ENCODE measurements at places on chromosomes 2 and 18. TPM values are rescaled to one million over a fixed set of nuclear protein-coding genes. Genes with fewer than 3 reads are reported as not detected.

BIRC6 gene
- total RNA-seq = 70.8 TPM

MEMO1 gene
- total RNA-seq = 102 TPM

REG1A gene
- not detected for total RNA-seq

TCF23 gene
- not detected for total RNA-seq

RETSAT gene
- 39.6 TPM for total RNA-seq

EVA1A gene
- 97.2 TPM for total RNA-seq

GKN1 gene
- total RNA-seq = not detected

TSGA10 gene
- 1.8 TPM for total RNA-seq

C1QL2 gene
- not detected for total RNA-seq

SGPP2 gene
- total RNA-seq = not detected

UPP2 gene
- not detected for total RNA-seq

RIT2 gene
- total RNA-seq = not detected

OSGEPL1 gene
- 7.6 TPM for total RNA-seq

IL37 gene
- total RNA-seq = not detected

CHRNG gene
- total RNA-seq = not detected

ZNF516 gene
- 9.6 TPM for total RNA-seq

RAD51AP2 gene
- total RNA-seq = not detected

DNAJC5G gene
- not detected for total RNA-seq

SERPINB3 gene
- total RNA-seq = not detected

RAPH1 gene
- 4.4 TPM for total RNA-seq

ANKRD30B gene
- not detected for total RNA-seq

CD302 gene
- not detected for total RNA-seq

LTBP1 gene
- 12.5 TPM for total RNA-seq

TMEM37 gene
- 3.1 TPM for total RNA-seq

MC2R gene
- total RNA-seq = not detected

NHEJ1 gene
- 31.7 TPM for total RNA-seq

REG1B gene
- total RNA-seq = not detected

ACTG2 gene
- not detected for total RNA-seq

SFTPB gene
- not detected for total RNA-seq

POTEI gene
- total RNA-seq = not detected

CHST9 gene
- not detected for total RNA-seq

CDH20 gene
- total RNA-seq = not detected

SGO2 gene
- total RNA-seq = 2.6 TPM

LIMS4 gene
- not detected for total RNA-seq

SULT1C4 gene
- total RNA-seq = not detected

SLC8A1 gene
- 199 TPM for total RNA-seq

KYNU gene
- not detected for total RNA-seq

ARHGEF33 gene
- not detected for total RNA-seq

SLC14A1 gene
- total RNA-seq = not detected

XDH gene
- total RNA-seq = not detected

WDFY1 gene
- total RNA-seq = 108 TPM

CD8B gene
- not detected for total RNA-seq

TPO gene
- not detected for total RNA-seq
